ENCODE measurements at places on chromosomes 4 and X. TPM values are rescaled to one million over a fixed set of nuclear protein-coding genes. Genes with fewer than 3 reads are reported as not detected.

Gene GLRA2
- total RNA-seq: not detected

Gene SPANXN3
- not detected for total RNA-seq

Gene SLIT2
- 5.6 TPM for total RNA-seq

Gene MAGIX
- 13.2 TPM for total RNA-seq

Gene EDNRA
- 1.3 TPM for total RNA-seq

Gene FGG
- not detected for total RNA-seq

Gene BEX3
- total RNA-seq: 77.3 TPM

Gene SH3D19
- total RNA-seq: 38.1 TPM

Gene SMARCA1
- total RNA-seq: 25.4 TPM

Gene MAGEB10
- total RNA-seq: not detected

Gene DAPP1
- total RNA-seq: 1.3 TPM

- no peak overlapping the region for H3K27ac ChIP-seq
- H3K36me3 ChIP-seq: no peaks in the 10 kb centered on the region
- no peaks in the 10 kb centered on the region for H3K27me3 ChIP-seq
- DNase-seq: no peak
- H3K4me1 ChIP-seq: no peaks in the 10 kb centered on the region
These were observed 74.0 kb downstream of the ATG4A start for GRCh38 chrX:108165383-108166111.

- no peak overlapping the region for H3K4me3 ChIP-seq
- no peaks in the 10 kb centered on the region for H3K27me3 ChIP-seq
- no peaks in the 10 kb centered on the region for H3K36me3 ChIP-seq
- no peaks in the 10 kb centered on the region for H3K4me1 ChIP-seq
- DNase-seq: no peak
- no peak overlapping the region for H3K27ac ChIP-seq
These were observed 12.1 kb downstream of the ASB5 start for GRCh38 chr4:176256921-176257320.

GRCh38 chr4:11408233-11408967 lies 20.3 kb downstream of the HS3ST1 start:
- no peak for DNase-seq
- H3K4me3 ChIP-seq: no peak overlapping the region
- H3K27ac ChIP-seq: no peak overlapping the region
- H3K36me3 ChIP-seq: no peaks in the 10 kb centered on the region
- no peaks in the 10 kb centered on the region for H3K4me1 ChIP-seq

GRCh38 chr4:120673696-120674095 lies 248.8 kb downstream of the PRDM5 start:
- DNase-seq: no peak
- H3K27me3 ChIP-seq: no peaks in the 10 kb centered on the region
- no peak overlapping the region for H3K4me3 ChIP-seq

- no peaks in the 10 kb centered on the region for H3K36me3 ChIP-seq
- H3K4me1 ChIP-seq: peaks cover 38% of the 10 kb centered on the region
- no peak overlapping the region for H3K4me3 ChIP-seq
- no peaks in the 10 kb centered on the region for H3K27me3 ChIP-seq
- no peak overlapping the region for H3K27ac ChIP-seq
- no peak for DNase-seq
These were observed 30.7 kb downstream of the SEPTIN11 start for GRCh38 chr4:76980261-76980660.

GRCh38 chr4:125325733-125326132 lies 11.0 kb downstream of the FAT4 start:
- no peaks in the 10 kb centered on the region for H3K36me3 ChIP-seq
- H3K4me3 ChIP-seq: no peak overlapping the region
- H3K4me1 ChIP-seq: peaks cover 11% of the 10 kb centered on the region
- H3K27ac ChIP-seq: no peak overlapping the region
- H3K27me3 ChIP-seq: no peaks in the 10 kb centered on the region

- H3K4me3 ChIP-seq: no peak overlapping the region
- H3K36me3 ChIP-seq: no peaks in the 10 kb centered on the region
- no peak for DNase-seq
These were observed 473 bp upstream of the TKTL2 start for GRCh38 chr4:163474027-163474426.

DNA sequence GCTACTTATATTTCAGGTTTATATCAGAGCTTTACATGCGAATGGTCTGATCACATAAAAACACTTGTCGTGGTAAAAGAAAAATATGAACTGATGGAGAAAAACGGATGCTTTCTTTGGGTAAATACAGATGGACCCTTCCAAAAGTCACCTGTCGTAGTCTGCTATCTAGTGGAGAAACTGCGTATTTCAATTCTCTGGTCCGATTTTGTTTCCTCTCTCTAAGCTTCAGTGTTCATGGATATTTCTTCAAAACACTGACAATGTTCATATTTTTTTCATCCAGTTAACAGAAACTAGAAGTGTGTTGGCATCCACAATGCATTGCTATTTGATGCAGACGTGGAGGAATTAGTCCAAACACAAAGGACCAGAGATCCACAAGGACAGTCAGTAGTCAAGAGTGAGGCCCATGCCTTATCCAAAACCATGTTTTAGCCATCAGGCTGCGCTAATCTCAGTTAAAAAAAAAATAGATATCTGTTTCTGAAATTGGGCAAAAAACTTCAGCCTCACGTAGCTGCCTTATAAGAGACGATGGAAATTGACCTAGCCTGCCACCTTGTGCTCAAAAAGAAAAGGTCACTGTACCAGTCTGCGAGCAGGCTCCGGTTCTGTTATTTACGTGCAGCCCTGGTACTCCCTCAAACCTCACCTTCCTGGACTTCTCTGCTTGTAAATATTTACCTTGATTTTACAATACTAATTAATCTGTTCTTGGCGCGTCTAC lies 16.0 kb downstream of the MEPE start:
- peak; percentile 72 for DNase-seq
- H3K4me3 ChIP-seq: no peak overlapping the region
- H3K27ac ChIP-seq: peak overlapping the region; percentile 51
- no peaks in the 10 kb centered on the region for H3K27me3 ChIP-seq

DNA sequence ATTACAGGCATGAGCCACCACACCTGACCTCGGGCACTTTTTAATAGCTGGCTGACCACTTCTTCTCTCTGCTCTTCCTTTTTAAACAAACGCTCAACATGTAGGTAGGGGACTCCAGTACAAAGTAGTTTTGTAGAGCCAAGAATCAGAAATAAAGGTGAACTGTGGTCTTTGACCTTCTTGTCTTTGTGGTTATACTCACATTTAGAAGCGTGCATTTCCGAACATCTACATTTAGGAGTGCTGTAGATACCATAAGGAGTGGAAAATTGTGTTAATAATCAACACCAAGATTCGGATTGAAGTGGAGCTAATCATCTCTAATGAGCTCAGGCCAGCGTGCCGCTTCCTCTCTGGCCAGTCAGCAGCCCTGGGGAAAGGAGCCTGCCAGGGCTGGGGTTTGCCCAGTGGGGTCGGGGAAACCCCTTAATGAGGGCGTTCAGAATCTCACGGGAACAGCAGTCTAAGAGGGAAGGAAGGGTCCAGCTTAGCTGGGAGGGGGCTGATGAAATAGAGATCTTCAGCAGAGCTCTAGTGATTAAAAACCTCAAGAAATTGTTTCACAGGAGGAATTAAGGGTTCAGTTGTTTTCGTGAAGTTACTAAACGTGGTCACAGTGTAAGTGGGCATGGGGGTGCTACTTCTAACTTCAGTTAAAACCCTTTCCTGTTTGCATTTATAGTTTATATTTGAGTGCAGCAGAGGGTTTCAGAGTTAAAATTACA lies 81.2 kb downstream of the GAB1 start:
- no peak overlapping the region for H3K4me3 ChIP-seq
- no peak overlapping the region for H3K27ac ChIP-seq
- H3K36me3 ChIP-seq: no peaks in the 10 kb centered on the region
- H3K27me3 ChIP-seq: no peaks in the 10 kb centered on the region

DNA sequence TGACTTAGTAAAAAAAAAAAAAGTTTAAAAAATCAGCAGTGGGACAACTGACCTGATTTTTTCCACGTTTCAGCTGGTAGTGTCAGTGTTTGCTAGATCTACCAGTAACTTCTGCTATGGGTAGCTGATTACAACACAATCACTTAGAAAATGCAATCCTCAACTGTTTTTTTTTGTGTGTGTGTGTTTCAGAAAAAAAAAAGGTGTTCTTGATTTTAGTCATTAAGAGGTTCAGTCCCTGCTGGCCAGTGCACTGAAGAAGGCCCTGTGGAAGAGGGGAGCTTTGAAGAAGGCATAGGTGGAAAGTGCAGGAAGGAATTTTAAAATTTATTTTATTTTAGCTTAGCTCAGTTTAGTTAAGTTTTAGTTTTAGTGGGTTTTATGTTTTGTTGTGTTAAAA lies 46.9 kb downstream of the SH2D1A start:
- no peaks in the 10 kb centered on the region for H3K4me1 ChIP-seq
- no peaks in the 10 kb centered on the region for H3K27me3 ChIP-seq

GRCh38 chr4:187321711-187322110 lies 598.1 kb upstream of the FAT1 start:
- no peak overlapping the region for H3K4me3 ChIP-seq
- no peak overlapping the region for H3K27ac ChIP-seq
- no peaks in the 10 kb centered on the region for H3K27me3 ChIP-seq
- H3K36me3 ChIP-seq: no peaks in the 10 kb centered on the region

GRCh38 chr4:68693325-68694075 lies 23.0 kb upstream of the UGT2B15 start:
- H3K27me3 ChIP-seq: no peaks in the 10 kb centered on the region
- H3K27ac ChIP-seq: no peak overlapping the region
- H3K4me3 ChIP-seq: no peak overlapping the region
- no peaks in the 10 kb centered on the region for H3K36me3 ChIP-seq

DNA sequence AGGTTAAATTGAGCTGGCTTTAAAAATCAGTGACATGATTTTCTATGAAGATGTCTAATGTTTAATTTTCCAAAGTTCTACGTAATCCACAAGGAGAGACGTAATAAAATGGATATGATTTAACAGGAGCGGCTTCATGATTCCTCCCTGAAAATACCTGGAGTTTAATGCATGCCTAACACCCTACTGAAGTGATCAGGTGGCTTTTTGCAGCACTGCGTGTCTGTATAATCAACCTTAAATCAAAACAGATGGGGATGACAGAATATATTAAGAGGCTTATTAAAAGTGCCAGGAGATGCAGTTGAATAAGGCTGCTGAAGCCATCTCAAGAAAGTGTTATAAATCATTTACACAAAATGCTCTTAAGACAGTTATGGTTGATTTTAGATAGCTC lies 112.4 kb upstream of the TLR3 start:
- DNase-seq: no peak
- H3K27me3 ChIP-seq: no peaks in the 10 kb centered on the region
- H3K36me3 ChIP-seq: no peaks in the 10 kb centered on the region
- H3K4me3 ChIP-seq: no peak overlapping the region

GRCh38 chr4:119135721-119136121 lies at the start of gene MYOZ2:
Gene MYOZ2, plus strand, starts transcription at chr4:119135832. Its CDS starts 694 bp downstream, at chr4:119136526.
- H3K4me3 ChIP-seq: no peak within 1 kb of the TSS
- H3K4me1 ChIP-seq: peaks cover 23% of the 10 kb centered on the region
- no peaks in the 10 kb centered on the region for H3K27me3 ChIP-seq
- no peak for DNase-seq
- H3K36me3 ChIP-seq: no peaks in the 10 kb centered on the region

DNA sequence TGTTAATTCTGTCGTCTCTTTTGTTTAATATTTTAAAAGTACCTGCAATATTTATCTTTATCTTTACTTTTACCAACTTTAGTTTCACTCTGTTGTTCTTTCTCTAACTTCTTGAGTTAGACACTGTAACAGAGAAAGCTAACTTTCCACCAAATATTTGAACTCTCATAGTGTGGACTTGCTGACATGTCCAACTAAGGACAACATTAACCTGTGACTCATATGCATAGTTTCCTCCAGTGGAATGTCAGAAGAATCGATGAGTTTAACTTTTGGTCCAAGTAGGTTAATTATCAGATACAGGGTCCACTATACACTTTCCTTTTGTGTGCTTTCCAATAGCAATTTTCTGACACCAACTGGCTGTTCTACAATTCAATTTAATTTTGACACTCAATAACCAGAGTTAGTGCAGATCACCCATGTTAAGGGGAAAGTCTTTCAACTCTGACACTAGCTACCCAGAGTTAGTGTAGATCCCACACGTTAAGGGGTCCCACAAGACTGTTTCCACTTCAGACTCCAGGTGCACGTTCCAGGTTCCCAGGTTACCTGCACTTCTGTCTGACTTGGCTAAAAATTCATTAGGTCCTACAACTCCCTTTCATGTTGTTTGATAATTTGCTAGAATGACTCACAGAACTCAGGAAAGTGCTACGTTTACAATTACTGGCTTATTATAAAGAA lies 559.0 kb upstream of the AMOT start:
- no peak overlapping the region for H3K4me3 ChIP-seq
- no peak overlapping the region for H3K27ac ChIP-seq
- H3K36me3 ChIP-seq: no peaks in the 10 kb centered on the region
- no peaks in the 10 kb centered on the region for H3K4me1 ChIP-seq
- no peaks in the 10 kb centered on the region for H3K27me3 ChIP-seq

DNA sequence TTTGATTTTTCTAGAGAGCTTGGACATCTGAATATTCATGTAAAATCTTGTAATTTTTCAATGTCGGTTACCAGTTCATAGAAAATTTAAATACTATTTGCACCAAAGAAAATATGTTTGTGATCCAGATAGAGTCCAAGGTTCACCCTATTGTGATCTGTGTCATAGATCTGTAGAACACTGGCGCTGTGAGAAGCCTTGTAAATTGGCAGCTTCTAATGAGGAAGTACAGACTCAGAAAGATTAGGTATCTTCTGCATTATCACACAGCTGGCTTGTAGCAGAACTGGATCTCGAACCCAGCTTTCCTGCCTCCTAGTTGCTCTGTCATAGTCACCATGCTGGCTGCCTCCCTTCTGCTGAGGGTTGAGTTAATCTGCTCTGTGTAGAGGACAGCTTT lies 106.5 kb upstream of the PAK3 start:
- no peaks in the 10 kb centered on the region for H3K36me3 ChIP-seq
- no peak overlapping the region for H3K4me3 ChIP-seq
- no peak overlapping the region for H3K27ac ChIP-seq
- DNase-seq: no peak

DNA sequence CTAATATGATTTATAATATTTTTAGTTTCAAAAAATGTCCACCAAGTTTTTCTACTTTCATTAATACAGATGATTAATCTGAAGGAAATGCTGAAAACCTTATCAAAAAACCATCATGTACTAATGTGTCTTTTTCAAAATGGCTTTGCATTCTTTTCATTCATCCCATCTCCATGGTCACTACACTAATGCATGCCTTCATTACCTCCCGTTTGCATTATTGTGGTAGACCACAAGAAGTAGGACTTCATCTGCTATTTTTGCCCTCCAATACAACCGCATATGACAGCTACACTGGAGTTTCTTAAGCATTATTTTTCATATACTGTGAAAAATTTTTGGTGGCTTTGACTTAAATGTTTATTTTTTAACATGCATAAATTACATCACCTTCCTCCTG lies 37.9 kb upstream of the FSTL5 start:
- H3K36me3 ChIP-seq: no peaks in the 10 kb centered on the region
- no peak overlapping the region for H3K27ac ChIP-seq
- H3K4me1 ChIP-seq: no peaks in the 10 kb centered on the region
- H3K27me3 ChIP-seq: no peaks in the 10 kb centered on the region

All from body of pancreas (tissue), 4 donors.